ENCODE measurements at places on chromosomes 5 and 9.

DNA sequence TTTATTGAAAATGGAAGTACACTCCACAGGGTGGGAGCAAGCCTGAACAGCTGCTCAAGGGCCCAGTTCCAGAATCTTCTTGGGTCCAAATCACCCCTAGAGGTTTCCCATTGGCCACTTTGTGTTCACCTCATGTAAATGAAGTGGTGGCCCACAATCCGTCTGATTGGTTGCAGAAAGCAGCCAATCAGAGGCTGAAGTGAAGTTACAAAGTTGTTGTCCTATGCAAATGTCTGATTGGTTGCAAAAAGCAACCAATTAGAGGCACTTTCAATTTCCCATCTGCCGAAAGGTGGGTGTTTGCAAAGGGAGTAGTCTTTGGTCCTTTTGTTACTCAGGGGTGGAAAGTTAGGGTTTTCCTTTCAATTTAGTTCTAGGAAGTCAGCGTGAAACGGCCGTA lies 8.8 kb downstream of the TMEM171 start:
- no peak for DNase-seq

DNA sequence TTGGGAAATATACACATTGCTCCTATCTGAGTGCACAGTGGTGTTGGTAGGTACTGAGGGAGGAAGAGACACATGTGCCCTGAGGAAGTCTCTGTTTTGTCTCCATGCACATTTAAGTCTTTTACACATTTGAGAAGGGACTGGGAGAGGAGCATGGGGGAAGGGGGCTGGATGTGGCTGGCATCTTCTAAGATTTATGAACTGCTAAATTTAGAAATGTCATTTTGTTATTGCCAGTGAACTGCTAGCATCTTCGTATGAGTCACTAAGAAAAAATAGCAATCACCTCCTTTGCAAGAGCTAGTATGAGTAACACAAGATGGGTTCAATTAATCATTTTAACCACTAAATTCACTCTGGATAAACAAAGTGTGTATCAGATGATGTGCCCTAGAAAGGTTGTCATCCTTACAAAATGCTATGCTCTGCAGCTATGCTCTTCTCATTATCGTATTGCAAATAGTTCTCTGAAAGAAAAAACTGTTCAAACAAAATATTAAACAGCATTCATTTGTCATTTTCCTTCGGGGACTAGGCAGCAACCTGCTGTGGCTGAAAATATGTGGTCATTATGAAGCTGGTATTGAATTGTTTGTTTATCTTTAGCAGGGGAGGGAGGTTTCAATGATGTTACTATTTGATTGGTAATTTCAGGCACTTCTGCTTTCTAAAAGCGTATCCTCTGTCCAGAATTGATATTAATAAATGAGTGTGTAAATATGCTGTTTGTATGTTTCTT lies 236.5 kb downstream of the DMRTA1 start:
- no peak for DNase-seq

GRCh38 chr5:142636093-142636492 lies 49.8 kb downstream of the FGF1 start:
- DNase-seq = no peak

DNA sequence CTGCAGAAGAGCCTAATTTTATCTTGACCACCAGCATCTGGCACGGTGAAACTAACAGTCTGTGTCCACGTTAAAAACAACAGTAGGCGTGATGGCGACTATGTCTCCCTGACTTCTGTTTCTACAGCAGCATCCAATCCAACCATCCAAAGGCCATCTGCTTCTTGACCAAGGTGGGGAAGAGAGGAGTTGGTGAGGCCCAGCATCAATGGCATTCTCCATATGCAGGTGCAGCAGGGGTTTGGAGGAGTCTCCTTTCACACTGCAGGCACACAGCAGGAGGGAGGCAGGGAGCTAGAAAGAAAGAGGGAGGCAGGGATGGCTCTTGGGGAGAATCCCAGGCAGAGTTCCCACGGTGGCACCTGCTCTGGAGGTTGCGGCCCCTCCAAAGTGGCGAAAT lies 27.0 kb downstream of the MGAT1 start:
- DNase-seq = no peak

GRCh38 chr5:94690778-94691177 lies 72.3 kb downstream of the SLF1 start:
- no peak for DNase-seq

DNA sequence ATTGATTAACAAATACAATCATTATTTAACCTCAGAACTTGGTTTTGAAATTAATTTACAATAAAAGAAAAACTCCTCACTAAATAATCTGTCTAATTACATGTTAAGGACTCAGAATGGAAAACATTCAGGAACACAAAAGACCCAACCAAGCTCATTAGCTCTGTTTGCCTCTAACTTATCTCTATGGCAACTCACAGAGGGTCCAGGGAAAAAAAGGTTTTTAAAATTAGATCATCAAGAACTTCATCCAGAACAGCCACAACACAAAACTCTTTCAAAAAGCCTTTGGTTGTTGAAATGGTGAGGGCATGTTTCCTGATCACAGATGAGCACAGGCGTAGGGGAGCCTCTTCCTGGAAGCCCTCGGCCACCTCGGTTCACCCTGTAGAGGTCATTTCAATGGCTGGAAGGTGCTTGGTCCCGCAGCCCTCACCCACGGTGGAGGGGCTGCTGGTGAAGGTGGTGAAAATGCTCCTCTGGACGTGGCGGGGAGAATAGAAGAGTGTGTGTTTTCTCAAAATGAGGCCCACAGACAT lies 17.2 kb upstream of the TCF7 start:
- DNase-seq = no peak

GRCh38 chr5:177303925-177304391 lies 359 bp downstream of the PRELID1 start:
- no peak for DNase-seq

DNA sequence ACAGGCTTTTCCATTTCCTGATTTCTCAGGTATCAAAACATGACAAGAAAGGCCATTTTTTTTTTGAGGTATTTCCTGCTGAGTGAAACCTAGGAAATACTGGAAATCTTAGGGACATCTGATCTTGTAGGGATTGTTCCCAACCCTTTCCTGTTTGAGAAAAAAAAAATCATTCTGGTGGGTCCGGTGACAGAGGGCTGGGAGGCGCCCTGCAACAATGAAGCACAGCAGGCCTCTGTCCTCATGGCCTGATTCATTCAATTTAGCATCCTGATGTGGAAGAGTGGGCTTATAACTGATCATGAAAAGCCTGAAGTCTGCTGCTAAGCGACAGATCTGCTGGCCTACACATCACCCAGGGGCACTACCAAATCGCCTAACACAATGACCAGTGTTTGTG lies 3.0 kb upstream of the C9orf153 start:
- DNase-seq = no peak

DNA sequence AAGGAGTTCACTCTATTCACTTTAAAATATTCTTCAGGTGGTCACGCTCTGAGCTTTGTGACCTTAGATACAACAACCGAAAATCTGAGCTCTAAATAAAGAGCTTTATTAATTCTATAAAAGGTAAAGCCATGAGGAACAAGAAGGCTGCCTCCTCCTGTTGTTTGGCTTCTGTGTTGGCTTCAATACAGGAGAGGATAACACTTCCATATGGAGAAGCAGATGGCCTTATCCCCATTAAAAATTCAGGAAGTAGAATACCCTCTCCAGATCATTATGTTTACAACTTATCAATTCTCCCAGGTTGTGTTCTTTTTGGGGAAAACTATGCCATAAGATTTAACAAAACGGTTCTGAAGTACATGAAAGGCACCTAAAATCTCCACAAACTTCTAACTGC lies 128.4 kb downstream of the TTC39B start:
- DNase-seq = no peak

DNA sequence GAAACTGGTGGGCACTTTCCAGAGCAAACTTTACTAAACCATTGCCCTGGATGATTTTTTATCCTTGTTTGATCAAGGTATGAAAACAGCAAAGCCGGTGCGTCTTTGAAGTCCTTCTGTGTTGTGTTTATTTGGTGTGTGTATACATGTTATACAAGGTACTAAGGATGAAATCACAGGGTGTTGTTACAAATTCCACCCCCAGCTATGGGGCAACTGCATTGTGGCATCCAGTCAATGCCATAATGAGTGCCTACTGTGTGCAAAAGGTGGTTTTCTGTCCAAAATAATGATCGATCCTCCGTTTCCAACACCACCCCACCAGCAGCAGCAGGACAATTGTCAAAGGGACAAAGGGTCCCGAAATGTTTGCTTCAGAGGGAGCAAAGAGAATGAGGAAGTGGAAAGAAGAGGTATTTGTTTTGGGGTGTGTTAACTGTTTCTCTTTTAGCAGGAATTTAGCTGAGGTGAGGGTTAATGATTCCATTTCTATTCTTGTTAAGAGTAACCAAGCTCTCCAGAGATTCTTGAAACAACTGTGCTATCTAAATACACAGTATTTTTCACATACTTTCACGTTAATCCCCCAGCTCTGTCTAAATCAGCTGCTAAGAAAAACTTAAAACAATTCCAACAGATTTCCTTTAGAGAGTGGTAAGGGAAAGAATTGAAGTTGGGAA lies 568.7 kb upstream of the KLF4 start:
- DNase-seq = no peak

GRCh38 chr5:53820802-53821171 lies 260.3 kb downstream of the NDUFS4 start:
- no peak for DNase-seq

DNA sequence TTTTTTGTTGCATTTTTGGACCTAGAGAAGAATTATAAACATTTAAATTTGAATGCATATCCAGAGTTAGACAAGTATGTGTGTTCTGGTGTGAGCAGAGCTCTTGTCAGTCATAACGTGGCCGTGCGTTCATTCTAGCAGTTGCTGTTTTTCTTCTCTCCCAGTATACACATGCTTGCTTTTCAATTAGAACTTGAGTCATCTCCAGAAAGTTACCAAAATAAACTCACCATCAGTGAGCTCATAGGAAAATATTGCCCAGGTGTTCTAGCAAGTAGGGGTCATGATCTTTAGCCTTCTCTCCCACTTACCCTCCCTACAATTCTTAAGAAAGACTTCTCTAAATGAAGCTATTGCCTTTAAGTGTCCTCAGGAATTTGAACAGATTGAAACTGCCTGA lies 247.5 kb upstream of the TUT7 start:
- no peak for DNase-seq

DNA sequence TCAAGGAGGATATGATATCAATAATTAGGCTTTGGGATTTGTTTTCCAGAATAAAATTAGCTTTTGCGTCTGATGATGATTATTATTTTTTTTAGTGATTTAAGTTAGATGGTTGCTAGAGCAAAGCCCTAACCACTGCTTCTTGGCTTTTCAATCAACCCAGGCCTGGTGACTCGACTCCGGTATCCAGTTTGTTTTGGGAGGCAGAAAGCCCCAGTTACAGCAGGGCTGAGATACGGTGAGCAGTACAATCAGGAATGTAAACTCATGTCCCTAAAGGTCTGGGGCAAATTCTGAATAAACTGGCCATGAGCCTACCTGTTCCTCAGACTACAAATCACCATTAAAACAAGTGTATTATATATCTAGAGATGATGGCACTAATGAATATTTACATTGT lies 24.4 kb upstream of the CYFIP2 start:
- DNase-seq = no peak

DNA sequence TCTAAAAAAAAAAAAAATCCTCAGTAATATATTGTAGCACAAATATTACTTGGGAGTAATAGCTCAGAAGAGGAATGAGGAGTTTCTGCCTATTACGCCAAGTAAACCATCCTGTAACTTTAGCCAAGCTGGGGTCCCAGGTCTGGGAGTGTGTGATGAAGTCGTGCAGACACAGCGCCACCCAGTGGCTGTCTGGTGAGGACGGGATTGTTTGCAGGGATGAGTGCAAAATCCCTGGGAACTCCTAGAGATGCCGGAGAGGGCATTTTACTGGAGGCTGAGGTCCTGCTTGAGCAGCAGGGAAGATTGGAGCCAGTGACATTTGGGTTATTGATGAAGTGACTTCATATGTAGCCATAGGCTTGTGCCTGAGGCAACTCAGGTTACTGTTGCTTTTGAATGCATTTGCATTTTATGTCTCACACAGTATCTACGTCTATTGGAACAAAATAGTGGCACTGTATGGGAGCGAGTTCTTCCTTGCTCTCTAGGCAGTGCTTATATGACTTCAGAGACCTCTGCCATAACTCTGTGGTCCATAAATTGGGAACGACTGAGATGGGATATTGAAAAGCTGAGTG lies 72.8 kb downstream of the PSAT1 start:
- DNase-seq = peak; percentile 85

DNA sequence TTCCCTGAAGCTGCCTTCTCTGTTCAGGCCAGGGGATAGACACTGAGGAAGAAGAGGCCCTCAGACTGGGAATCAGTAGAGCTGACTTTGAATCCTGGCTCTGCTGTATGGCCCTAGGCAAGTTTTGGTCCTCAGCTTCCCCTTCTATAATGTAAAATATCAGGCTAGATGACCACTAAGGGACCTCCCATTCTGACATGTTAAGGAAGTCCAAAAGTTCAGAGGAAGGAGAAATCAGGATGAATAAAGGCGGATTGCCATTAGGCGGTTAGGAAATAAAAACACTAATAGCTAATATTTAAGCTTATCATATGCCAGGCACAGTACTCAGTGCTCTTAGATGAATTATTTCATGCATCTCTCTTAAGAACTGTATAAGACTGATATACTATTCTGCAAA lies 8.9 kb upstream of the TNIP1 start:
- no peak for DNase-seq

DNA sequence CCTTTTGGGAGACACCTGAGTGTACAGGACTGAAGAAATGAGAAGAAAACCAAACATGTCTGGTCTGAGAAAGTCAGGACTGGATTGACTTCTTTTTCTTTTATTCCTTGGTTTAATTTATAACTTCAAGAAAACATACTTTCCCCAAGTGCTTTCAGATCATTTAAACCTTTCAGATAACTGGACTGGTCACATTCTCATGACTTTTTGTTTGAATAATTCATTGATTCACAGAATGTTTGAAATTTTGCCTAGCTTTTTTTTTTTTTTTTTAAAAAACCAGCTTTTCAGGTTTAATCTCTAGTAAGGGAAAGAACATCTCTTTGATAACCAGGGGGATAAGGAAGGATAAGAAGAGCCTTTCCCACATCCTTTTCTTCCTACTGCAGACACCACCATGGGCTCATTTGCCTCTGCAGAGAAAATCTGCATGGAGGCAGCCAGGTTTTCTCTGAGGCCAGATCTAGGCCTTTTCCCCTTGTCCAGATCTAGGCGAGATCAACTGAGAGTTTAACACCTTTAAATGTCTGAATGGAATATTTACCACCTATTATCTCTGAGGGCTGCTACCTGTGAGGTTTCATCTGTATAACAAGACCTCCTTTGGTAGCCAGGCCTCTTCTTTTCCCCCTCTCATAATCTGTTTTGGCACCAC lies 45.0 kb upstream of the SLC28A3 start:
- no peak for DNase-seq

GRCh38 chr9:126365780-126366179 lies 39.2 kb downstream of the MVB12B start:
- no peak for DNase-seq

- no peak for DNase-seq
Measured at GRCh38 chr9:89384783-89385182, 66.5 kb downstream of the SECISBP2 start.

- DNase-seq = no peak
Measured at GRCh38 chr5:172785429-172786088, 14.6 kb upstream of the DUSP1 start.

GRCh38 chr5:93512799-93513198 lies 68.2 kb downstream of the NR2F1-AS1 start:
- DNase-seq = no peak

GRCh38 chr5:33319841-33320240 lies 120.9 kb upstream of the TARS1 start:
- no peak for DNase-seq
